ENCODE measurements at places on chromosomes 5 and 9. TPM values are rescaled to one million over a fixed set of nuclear protein-coding genes. Genes with fewer than 3 reads are reported as not detected.

- no peak overlapping the region for H3K4me3 ChIP-seq
- H3K4me1 ChIP-seq, result no peaks in the 10 kb centered on the region
- no peak overlapping the region for H3K27ac ChIP-seq
- H3K27me3 ChIP-seq, result no peaks in the 10 kb centered on the region
- DNase-seq, result peak; percentile 75
Measured at GRCh38 chr5:44935262-44935661, 126.5 kb downstream of the MRPS30 start.

Gene GMCL2
- not detected for total RNA-seq

- H3K4me1 ChIP-seq, result peaks cover 38% of the 10 kb centered on the region
- no peak overlapping the region for H3K27ac ChIP-seq
- no peaks in the 10 kb centered on the region for H3K27me3 ChIP-seq
- no peak overlapping the region for H3K4me3 ChIP-seq
- no peak for DNase-seq
Measured at GRCh38 chr5:95938766-95939165, 22.9 kb downstream of the ELL2 start.

- no peak overlapping the region for H3K4me3 ChIP-seq
- no peaks in the 10 kb centered on the region for H3K36me3 ChIP-seq
- no peaks in the 10 kb centered on the region for H3K4me1 ChIP-seq
- no peak overlapping the region for H3K27ac ChIP-seq
- H3K27me3 ChIP-seq, result no peaks in the 10 kb centered on the region
- DNase-seq, result no peak
Measured at GRCh38 chr5:17738446-17738845, 104.2 kb downstream of the TAF11L14 start.

GRCh38 chr5:66828548-66829357 lies 232.6 kb downstream of the MAST4 start:
- DNase-seq, result peak; percentile 85
- H3K27me3 ChIP-seq, result no peaks in the 10 kb centered on the region
- peaks cover 39% of the 10 kb centered on the region for H3K4me1 ChIP-seq
- H3K4me3 ChIP-seq, result peak overlapping the region; percentile 45

DNA sequence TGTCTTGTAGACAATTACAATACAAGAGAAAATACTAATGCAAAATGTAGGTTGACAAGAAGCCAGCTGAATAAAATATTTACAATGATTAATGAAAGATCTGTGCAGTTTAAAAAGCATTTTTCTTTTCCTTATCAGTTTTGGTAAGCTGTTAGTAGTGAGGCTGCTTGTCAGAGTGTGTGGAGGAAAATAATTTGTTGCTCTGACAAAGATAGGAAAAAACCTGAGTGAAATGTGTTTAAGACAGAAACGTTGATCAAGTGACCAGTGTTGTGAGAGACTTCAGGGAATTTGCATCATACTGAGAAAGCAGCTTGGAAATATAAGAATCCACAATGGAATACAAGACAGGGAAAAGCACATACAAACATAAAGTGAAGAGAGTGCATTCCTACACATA lies 360.3 kb upstream of the CDH18 start:
- H3K36me3 ChIP-seq, result no peaks in the 10 kb centered on the region
- no peak for DNase-seq
- no peaks in the 10 kb centered on the region for H3K4me1 ChIP-seq
- no peak overlapping the region for H3K27ac ChIP-seq

Gene PCDHA11
- 6.3 TPM for total RNA-seq

Gene SHB
- 1.1 TPM for total RNA-seq

Gene GSN
- total RNA-seq, result 114 TPM

Gene PLPP7
- total RNA-seq, result 11.5 TPM

Gene OCLN
- total RNA-seq, result 57.7 TPM

GRCh38 chr5:143398451-143399237 lies 4.8 kb downstream of the NR3C1 start:
- H3K36me3 ChIP-seq, result no peaks in the 10 kb centered on the region
- DNase-seq, result no peak
- H3K4me1 ChIP-seq, result peaks cover 30% of the 10 kb centered on the region
- H3K27me3 ChIP-seq, result peaks cover 50% of the 10 kb centered on the region

DNA sequence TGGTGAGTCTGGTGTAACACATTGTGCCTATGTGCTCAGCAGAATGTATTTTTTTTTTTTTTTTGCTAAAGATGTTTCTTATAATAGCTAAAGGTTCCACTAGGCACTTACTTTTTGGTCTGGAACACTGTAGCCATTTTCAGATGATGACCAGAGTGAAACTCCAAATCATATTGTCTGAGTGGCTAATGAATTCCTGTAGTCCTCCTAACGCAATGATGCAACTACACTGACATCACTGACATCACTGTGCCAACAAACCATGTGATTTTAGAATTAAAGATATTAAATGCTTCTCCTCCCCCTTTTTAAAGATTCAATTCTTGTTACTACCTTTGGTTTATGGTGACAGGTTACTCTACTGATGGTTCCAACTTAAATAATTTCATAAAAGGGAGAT lies 28.8 kb downstream of the JAKMIP2 start:
- peaks cover 36% of the 10 kb centered on the region for H3K4me1 ChIP-seq
- H3K36me3 ChIP-seq, result no peaks in the 10 kb centered on the region
- no peak for DNase-seq
- H3K27ac ChIP-seq, result no peak overlapping the region
- no peak overlapping the region for H3K4me3 ChIP-seq
- H3K27me3 ChIP-seq, result no peaks in the 10 kb centered on the region

GRCh38 chr9:68843239-68843638 lies 138.2 kb downstream of the PIP5K1B start:
- DNase-seq, result no peak
- H3K27me3 ChIP-seq, result no peaks in the 10 kb centered on the region
- no peak overlapping the region for H3K4me3 ChIP-seq
- no peak overlapping the region for H3K27ac ChIP-seq
- H3K4me1 ChIP-seq, result no peaks in the 10 kb centered on the region

Gene PPIP5K2
- 108 TPM for total RNA-seq

Gene SH3TC2
- total RNA-seq, result 0.69 TPM

DNA sequence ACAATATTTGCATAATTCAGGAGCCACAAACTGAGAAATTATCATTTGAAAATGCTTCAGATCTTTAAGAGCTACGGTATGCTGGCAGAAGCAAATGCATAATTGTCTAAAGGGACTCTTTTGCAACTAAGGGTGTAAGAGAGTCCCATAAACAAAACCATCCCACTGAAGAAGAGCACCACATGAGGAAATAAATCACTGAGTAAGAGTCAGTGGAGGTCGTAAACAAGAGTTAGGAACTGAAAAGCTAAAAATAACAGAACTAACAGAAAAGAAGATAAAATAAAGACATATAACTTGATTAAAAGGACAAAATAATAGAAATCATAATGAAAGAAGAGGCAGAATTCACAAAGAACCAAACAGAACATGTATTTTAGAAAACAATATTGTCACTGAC lies 3.5 kb upstream of the SMC2 start:
- peaks cover 9% of the 10 kb centered on the region for H3K4me1 ChIP-seq
- DNase-seq, result no peak
- H3K4me3 ChIP-seq, result no peak overlapping the region
- H3K27me3 ChIP-seq, result no peaks in the 10 kb centered on the region

Gene MYO10
- total RNA-seq, result 59.9 TPM

- no peak for DNase-seq
- no peaks in the 10 kb centered on the region for H3K4me1 ChIP-seq
- no peak overlapping the region for H3K4me3 ChIP-seq
- H3K36me3 ChIP-seq, result no peaks in the 10 kb centered on the region
- H3K27me3 ChIP-seq, result no peaks in the 10 kb centered on the region
Measured at GRCh38 chr9:36127652-36128244, 8.8 kb upstream of the GLIPR2 start.

GRCh38 chr9:76323490-76323889 lies 70.7 kb downstream of the RFK start:
- H3K4me3 ChIP-seq, result no peak overlapping the region
- H3K27me3 ChIP-seq, result no peaks in the 10 kb centered on the region
- no peak for DNase-seq
- no peaks in the 10 kb centered on the region for H3K36me3 ChIP-seq

Gene LRRC19
- not detected for total RNA-seq

GRCh38 chr9:120625222-120625621 lies 45.3 kb upstream of the CDK5RAP2 start:
- no peak for DNase-seq
- no peak overlapping the region for H3K27ac ChIP-seq
- H3K27me3 ChIP-seq, result no peaks in the 10 kb centered on the region

GRCh38 chr5:124474528-124475215 lies 271.8 kb downstream of the ZNF608 start:
- no peak for DNase-seq
- H3K36me3 ChIP-seq, result no peaks in the 10 kb centered on the region
- no peak overlapping the region for H3K27ac ChIP-seq
- no peak overlapping the region for H3K4me3 ChIP-seq
- no peaks in the 10 kb centered on the region for H3K27me3 ChIP-seq
- H3K4me1 ChIP-seq, result peaks cover 26% of the 10 kb centered on the region

Gene RASGRF2
- total RNA-seq, result 0.40 TPM
